ENCODE measurements at places on chromosomes 5 and 9. TPM values are rescaled to one million over a fixed set of nuclear protein-coding genes. Genes with fewer than 3 reads are reported as not detected.

The ENTPD2 gene
- total RNA-seq, result not detected

The WDR38 gene
- not detected for total RNA-seq

The HTR4 gene
- not detected for total RNA-seq

The PNPLA7 gene
- total RNA-seq, result 2.3 TPM

The FYB1 gene
- 189 TPM for total RNA-seq

The RXRA gene
- 11.2 TPM for total RNA-seq

The SPATA31C1 gene
- not detected for total RNA-seq

The CD14 gene
- total RNA-seq, result 138 TPM

The GPR151 gene
- not detected for total RNA-seq

The CMBL gene
- 0.10 TPM for total RNA-seq

The ATP10B gene
- under 0.01 TPM for total RNA-seq

The KYAT1 gene
- 2.0 TPM for total RNA-seq

The BTNL9 gene
- 0.21 TPM for total RNA-seq

The SIMC1 gene
- total RNA-seq, result 11.5 TPM

The TAF11L2 gene
- not detected for total RNA-seq

The ANKRD55 gene
- 8.6 TPM for total RNA-seq

The CTXN3 gene
- not detected for total RNA-seq

The PCDHA11 gene
- 0.10 TPM for total RNA-seq

The ZBTB26 gene
- 7.5 TPM for total RNA-seq

The CDC20B gene
- total RNA-seq, result not detected

The ADAMTS13 gene
- total RNA-seq, result 0.42 TPM

The LCN15 gene
- not detected for total RNA-seq

The ENTPD8 gene
- total RNA-seq, result not detected

The SIT1 gene
- 9.6 TPM for total RNA-seq

The SPINK1 gene
- 0.21 TPM for total RNA-seq

The CYLC2 gene
- total RNA-seq, result not detected

The CXXC5 gene
- 82.8 TPM for total RNA-seq

The GM2A gene
- total RNA-seq, result 38.9 TPM

The FOXI1 gene
- total RNA-seq, result 0.10 TPM

The SPAAR gene
- total RNA-seq, result not detected

The LIX1 gene
- not detected for total RNA-seq

The CA9 gene
- not detected for total RNA-seq

The BSPRY gene
- total RNA-seq, result 0.42 TPM

The FXN gene
- total RNA-seq, result 4.0 TPM

The CDH10 gene
- total RNA-seq, result 0.10 TPM

The FGD3 gene
- 55.7 TPM for total RNA-seq

The LNPEP gene
- 119 TPM for total RNA-seq

The ATOX1 gene
- total RNA-seq, result 18.1 TPM

The PCDHA9 gene
- total RNA-seq, result not detected

The C5orf58 gene
- total RNA-seq, result not detected

The IFNA2 gene
- total RNA-seq, result 0.21 TPM

The LRRC19 gene
- total RNA-seq, result not detected

The COL27A1 gene
- 0.21 TPM for total RNA-seq

The SLC6A3 gene
- not detected for total RNA-seq

The TMEM250 gene
- total RNA-seq, result 5.6 TPM

The PCDHB16 gene
- total RNA-seq, result not detected

The CORO2A gene
- total RNA-seq, result 4.6 TPM

The FCHO2 gene
- 3.3 TPM for total RNA-seq

The ARHGEF39 gene
- total RNA-seq, result 0.10 TPM

The OR1J2 gene
- total RNA-seq, result not detected

The GARNL3 gene
- 1.0 TPM for total RNA-seq

The FBXL7 gene
- total RNA-seq, result not detected
